ENCODE measurements at places on chromosomes 7 and 10. TPM values are rescaled to one million over a fixed set of nuclear protein-coding genes. Genes with fewer than 3 reads are reported as not detected.

The METTL27 gene
- total RNA-seq, result not detected

The EZH2 gene
- 53.3 TPM for total RNA-seq

The RSPH10B2 gene
- total RNA-seq, result 5.2 TPM

The GIMAP5 gene
- not detected for total RNA-seq

DNA sequence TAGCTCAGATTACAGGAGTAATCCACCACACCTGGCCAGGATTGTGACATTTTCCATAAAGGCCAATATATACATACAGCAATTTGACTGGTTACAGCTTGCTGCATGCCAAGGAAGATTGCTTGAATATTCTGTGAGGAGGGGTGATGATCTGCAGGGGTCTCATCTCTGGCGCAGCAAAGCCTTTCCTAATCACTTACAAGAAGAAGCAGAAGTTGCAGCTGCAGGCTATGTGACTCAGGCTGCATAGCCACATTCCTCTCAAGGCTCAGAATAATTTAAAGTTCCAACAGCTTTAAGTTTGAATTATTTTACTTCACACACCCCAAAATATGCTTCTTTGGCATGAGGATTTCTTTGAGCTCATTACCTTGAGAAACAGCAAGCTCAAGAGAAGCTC is 11.4 kb upstream of the RASGEF1A start:
- DNase-seq, result no peak

GRCh38 chr7:31683445-31684225 is 3.4 kb upstream of the PPP1R17 start:
- no peak for DNase-seq

DNA sequence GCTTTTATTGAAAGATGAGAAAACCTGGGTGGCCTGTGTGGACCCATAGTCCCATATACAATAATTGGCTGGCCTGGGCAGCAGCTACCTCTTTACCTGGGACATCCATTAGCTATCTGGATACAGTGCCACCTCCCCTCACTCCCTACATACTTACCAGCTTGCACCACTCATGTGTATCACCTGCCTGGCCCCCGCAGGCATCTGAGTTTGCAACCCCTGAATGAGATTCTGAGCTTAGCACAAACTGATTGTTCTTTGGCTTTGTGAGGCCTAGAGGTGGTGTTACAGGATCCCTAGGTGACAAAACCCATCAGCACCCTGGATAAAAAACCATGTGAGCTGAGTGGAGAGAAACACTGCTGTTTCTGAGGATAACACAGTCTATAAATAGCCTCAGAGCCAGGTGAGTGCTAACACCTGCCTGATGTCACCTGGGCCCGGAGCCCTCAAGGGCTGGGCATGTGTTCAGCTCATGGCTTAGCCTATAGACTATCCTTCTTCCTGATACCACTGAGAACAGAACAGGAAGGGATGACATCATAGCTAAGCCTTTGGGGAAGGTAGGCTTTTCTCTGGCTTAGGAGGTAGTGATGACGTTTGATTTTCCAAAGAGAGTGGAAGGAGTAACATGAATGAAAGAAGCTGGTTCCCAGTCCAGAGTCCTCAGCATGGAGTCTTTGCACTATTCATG is 2.6 kb upstream of the PPIF start:
- no peak for DNase-seq

GRCh38 chr7:7944619-7945282 is 23.8 kb upstream of the GLCCI1 start:
- no peak for DNase-seq
